ENCODE measurements at places on chromosomes 11 and 22.

GRCh38 chr11:95082576-95083001, 7.1 kb upstream of the ENDOD1 start:
- DNase-seq: no peak

GRCh38 chr11:73182824-73183321, 35.2 kb upstream of the P2RY2 start:
- no peak for DNase-seq

GRCh38 chr11:45650166-45651095, 15.0 kb downstream of the CHST1 start:
- no peak for DNase-seq

DNA sequence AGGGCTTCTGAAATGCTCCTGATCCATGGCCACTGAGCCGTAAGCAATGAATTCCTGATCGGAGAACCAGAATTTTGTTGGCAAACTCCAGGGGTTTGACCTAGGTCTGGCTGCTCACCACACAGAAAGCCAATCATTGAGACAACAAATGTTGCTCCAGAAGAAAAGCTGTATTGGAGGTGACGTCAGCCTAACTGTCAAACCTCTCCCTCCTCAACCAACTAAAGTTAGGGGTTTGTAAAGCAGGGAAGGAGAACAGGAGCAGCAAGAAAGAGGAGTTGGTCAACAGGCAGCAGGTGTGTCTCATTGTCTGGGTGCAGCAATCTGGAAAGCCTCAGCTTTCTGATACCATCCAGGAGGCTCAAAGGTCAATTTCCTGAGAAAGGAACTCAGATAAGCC, 133.7 kb upstream of the SEZ6L start:
- no peak for DNase-seq

- DNase-seq: peak; percentile 35
Measured at GRCh38 chr22:48489551-48490499, 1337.8 kb downstream of the BRD1 start.

All from umbilical cord (tissue), 2 donors.